ENCODE measurements at places on chromosomes 7 and 10.

GRCh38 chr10:75736151-75736640, 304.8 kb downstream of the LRMDA start:
- DNase-seq = no peak

- DNase-seq = no peak
These were observed 202.7 kb downstream of the FAM107B start for GRCh38 chr10:14571866-14572507.

- no peak for DNase-seq
These were observed 613.7 kb upstream of the MKI67 start for GRCh38 chr10:128739930-128740329.

DNA sequence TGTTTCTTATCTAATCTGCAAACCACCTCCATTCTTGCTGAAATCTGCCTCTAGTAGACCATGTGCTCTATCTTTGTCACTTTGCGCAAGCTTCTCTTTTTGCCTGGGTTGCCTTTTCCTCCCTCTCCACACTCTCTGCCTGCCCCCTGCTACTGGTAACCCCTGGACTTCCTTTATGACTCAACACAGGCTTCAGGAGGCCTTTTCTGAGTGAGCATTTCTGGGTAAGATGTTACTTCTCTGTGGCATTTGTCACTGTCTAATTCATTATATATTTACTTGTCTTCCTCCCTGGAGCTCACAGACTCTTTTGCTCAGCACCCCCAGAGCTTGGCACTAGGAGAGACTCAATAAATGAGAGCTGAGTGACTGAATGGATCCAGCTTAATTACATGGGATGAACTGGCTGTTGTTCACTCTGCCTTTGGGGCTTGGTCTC, 8.4 kb downstream of the GOLGA7B start:
- no peak for DNase-seq

DNA sequence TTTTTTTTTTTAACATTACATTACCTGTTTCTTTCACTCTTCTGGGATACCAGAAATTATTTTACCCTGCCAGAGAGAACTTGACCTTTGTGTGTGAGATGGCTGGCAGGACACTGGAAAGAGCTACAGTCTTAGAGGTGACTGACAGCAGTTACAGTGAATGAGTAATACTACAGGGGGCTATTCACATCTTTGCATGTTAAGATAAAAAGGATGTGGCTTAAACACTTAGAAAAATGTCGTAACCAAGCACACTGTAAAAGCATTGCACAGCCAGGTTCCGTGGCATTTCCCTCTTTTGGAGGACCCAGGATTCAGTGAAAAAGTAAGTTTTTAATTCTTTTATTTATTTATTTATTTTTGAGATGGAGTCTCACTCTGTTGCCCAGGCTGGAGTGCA, 18.8 kb upstream of the TBC1D12 start:
- no peak for DNase-seq

- no peak for DNase-seq
These were observed 52.5 kb upstream of the MACC1 start for GRCh38 chr7:20269726-20270125.

DNA sequence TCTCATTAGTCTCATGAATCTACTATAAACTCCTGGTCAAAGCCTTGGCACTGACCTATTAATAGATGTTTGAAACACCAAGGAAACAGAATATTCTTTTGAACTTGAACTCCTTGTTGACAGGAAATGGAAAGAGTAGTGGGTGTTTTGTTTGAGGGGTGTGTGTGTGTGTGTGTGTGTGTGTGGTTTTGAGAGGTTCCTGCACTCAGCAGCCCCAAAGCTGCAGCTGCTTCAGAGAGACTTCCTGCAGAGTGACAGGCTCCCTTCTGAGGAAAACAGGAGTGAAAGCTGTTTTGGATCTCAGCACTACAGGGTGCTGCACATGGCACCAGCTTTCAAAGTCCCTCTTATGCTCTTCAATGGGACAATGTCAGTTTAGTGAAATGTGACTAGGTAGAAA, 546.5 kb upstream of the STEAP1 start:
- DNase-seq = no peak

DNA sequence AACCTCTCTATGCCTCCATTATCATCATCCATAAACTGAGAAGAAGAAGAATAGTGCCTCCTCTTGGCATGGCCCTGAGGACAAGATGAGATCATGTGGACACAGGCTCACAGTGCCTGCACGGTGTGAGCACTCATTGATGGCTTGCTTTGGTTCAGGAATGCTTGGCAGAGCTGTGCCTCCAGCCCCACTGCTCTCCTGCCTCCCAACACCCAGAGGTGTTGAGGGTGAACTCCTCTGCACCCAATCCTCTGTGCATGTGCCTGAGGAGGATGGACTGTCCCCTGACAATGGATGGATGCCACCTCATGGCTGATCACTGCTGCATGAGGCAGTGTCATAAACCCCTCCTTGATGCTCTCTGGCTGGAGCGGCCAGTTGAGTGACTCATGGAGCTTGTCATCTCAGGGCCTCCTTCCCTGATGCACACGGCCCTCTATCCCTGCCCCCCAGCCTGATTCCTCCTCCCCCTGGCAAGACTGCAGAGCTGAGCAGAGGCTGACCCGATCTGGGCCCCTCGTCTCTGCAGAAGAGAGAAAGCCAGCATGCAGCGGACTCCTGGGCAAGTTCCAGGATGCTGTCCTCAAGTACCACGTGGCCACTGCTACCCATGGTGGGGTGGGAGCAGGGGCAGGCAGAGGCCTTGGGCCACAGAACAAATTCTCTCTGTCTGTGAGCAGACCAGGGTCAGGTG, 136.3 kb downstream of the KCNMA1 start:
- DNase-seq = no peak

- no peak for DNase-seq
These were observed 128.6 kb downstream of the ADCY1 start for GRCh38 chr7:45702751-45703150.

GRCh38 chr10:130045091-130045652, 65.5 kb downstream of the C10orf143 start:
- no peak for DNase-seq

- no peak for DNase-seq
These were observed 74.3 kb downstream of the GLI3 start for GRCh38 chr7:42162560-42163325.

Data from glutamatergic neuron (in vitro differentiated cells).